Ureter (tissue), 1 donor: ENCODE measurements at places on chromosomes 1 and 21.

- DNase-seq: no peak
Observed at GRCh38 chr1:51469518-51469917, 49.5 kb downstream of the EPS15 start.

DNA sequence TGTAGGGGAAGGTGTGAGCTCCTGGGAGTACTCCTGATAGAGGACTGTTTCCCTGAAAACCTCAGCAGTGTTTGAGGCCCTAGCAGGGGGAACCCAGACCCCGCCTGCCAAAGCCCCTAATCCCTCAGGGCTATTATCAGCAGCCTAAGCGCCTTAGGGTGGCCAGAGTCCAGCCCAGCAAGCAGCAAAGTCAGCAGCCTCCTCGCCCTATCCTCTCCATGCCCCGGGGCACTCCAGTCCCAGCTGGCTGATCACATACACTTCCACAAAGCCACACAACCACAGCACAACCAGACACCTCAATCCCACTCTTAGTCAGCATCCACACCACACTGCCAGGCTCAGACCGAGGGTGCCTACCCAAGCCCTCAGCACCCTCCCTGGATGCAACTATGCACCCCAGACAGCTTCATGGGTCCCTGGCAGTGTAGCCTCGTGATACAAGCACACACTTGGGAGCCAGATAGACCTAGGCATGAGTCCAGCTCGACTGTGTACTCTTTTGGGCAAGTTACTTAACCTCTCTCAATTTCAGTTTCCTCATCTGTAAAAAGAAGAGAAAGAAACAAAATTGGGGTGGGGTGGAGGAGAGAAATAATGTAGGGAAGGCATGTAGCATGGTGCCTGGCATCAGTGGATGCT lies 7.1 kb downstream of the IGSF9 start:
- DNase-seq: no peak

DNA sequence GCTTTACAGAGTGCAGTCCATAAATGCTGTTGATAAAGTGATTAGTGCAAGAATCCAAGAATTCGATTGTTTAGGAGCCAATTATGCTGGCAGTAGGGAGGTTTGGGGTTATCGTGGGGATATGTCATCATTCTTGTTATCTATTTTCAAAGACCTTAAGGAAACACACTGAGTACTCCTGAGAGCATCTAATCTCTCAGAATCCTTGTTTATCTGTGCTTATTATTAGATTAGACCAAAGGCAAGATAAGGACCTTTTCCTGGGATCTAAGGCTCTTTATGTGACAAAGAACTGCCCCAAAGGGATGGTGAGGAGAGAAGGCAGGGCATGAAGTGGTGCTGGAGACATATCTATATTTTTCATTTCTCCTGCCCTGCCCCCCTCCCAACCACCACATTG lies 139.1 kb downstream of the TSEN15 start:
- DNase-seq: no peak

DNA sequence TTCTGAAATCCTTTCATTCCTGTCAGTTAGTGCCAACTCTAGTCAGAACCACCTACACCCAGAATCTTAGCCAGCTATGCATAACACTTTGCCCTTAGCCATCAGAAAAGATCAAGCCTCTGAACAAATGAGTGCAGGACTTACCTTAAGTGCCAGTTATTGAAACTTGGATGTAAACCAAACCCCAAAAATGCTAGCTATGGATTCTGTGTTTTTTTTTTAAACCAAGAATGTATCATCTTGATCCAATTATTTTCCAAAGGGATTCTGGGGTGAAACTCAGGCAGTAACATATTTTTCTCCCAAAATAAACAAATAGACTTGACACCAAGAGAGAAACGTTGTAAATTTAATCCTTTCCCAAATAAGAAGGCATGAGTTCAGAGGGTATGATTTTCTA lies 538.6 kb upstream of the ADAMTS5 start:
- no peak for DNase-seq

DNA sequence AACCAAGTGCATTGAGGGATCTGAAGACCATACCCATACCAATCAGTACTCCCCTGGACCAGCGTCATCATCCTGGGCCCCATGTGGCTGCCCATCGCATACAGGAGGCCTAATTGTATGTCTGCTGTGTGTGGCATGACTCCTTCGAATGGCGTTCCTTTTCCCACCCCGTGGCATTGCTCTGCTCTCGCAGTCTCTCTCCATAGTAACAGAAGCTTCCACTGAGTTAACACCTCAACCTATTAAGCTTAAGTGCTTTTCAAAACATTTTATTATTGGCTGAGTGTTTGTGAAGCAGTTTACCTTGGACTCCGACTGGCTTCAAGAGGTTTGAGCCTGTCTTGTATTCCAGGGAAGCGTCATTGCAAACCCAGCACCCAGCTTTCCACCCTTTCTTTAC lies 187.1 kb upstream of the LMO4 start:
- no peak for DNase-seq

GRCh38 chr1:43367026-43367903 lies 546 bp downstream of the ELOVL1 start:
- DNase-seq: peak; percentile 60

GRCh38 chr1:64917328-64917861 lies 49.0 kb downstream of the JAK1 start:
- peak; percentile 49 for DNase-seq

GRCh38 chr1:85624361-85624760 lies 43.8 kb downstream of the CCN1 start:
- no peak for DNase-seq

DNA sequence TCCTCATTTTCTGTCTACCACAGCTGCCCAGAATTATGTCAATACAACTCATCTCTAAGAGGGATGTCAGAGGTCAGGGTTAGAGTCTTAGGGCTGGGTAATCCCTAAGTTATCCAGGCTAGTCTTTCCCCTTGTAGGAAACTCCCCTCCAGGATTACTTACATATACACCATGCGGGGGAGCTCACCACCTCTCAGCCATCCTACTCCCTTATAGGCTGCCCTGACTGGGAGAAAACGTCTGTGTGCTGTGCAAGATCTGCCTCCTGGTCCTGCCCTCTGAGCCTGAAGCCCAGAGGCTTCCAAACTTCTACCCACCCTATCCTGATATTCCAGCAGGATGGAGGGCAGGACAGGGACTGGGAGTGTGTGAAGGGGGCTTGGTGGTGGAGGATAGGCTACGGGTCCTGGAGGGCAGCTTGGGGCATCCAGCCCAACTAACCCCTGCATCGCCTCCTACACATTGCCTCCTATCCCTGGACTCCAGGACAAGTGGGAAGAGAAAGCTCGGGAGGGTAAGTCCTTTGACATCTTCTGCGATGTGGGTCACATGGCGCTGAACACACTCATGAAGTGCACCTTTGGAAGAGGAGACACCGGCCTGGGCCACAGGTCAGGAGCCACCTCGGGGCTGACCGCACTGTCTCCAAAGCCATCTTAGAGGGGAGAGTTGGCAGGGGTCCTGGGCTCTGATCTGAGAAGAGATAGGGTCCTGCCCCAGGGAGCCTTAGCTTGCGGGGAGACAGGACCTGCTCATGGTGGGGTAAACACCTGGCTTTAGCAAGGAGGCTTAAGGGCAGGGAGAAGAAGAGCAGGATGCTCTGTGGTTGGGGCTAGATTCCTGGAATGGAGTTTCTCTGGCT lies 14.4 kb downstream of the CYP4B1 start:
- no peak for DNase-seq

GRCh38 chr1:160978510-160978927 lies 23.9 kb upstream of the ITLN2 start:
- no peak for DNase-seq

GRCh38 chr1:198794498-198794897 lies 155.7 kb downstream of the PTPRC start:
- DNase-seq: no peak

DNA sequence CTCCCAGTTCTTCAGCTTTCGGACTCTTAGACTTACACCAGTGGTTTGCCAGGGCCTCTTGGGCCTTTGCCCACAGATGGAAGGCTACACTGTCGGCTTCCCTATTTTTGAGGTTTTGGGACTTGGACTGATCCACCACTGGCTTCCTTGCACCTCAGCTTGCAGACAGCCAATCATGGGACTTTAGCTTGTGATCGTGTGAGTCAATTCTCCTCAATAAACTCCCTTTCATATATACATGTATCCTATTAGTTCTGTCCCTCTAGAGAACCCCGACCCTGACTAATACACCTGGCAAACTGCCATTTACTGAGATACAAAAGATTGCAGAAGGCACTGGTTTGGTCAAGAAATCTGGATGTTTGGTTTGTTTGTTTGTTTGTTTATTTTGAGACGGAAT lies 6.4 kb upstream of the RAB4A start:
- DNase-seq: no peak

- no peak for DNase-seq
Observed at GRCh38 chr1:151510020-151510405, 1.2 kb upstream of the CGN start.

DNA sequence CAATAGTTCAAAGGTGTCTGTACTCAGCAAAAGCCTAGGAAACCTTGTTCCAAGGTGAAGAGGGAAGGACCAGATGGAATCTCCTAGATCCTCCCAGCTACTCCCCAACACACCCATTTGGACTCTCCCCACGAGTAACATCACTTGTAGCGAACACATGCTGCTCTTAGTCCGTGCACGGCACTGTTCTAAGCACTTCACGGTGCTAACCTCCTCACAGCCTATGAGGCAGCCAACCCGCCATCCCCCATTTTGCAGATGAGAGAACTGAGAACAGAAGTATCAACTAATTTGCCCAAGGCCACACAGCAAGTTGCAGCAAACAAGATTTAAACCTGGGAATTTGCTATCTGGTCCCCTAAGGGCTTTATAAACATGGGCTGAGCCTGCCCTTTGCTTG lies 24.3 kb downstream of the MRPL37 start:
- DNase-seq: no peak

DNA sequence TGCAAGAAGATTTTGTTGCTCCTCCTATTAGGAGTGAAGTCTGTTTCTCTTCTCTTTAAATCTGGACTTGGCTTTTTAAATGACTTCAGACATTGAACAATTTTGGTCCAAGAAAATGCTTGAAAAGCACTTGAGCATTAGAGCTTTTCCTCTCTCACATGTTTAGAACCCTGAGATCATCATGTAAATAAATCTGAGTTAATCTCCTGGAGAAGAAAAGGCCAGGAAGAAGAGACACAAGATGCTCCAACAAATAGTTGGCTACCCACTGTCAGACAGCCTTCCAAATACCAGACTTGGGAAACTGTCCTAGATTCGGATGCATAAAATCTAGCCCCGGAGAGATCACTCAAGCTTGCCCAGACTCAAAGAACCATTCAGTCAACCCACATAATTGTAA lies 1353.1 kb upstream of the ADGRL4 start:
- no peak for DNase-seq

DNA sequence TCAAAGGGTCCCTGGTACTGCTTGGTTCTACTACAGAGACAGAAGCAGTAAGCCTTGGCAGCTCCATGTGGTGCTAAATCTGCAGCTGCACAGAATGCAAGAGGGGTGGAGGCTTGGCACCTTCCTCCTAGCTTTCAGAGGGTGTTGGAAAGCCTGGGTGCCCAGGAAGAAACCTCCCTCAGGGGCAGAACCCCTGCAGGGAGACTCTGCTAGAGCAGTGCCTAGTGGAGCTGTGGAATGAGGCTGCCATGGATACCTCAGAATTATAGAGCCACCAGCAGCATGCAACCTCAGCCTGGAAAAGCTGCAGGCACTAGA lies 76.2 kb upstream of the TLR5 start:
- DNase-seq: no peak

- no peak for DNase-seq
Observed at GRCh38 chr1:231508497-231508896, 20.0 kb upstream of the TSNAX start.

GRCh38 chr1:24351247-24351646 lies 32.1 kb downstream of the GRHL3 start:
- DNase-seq: no peak

GRCh38 chr1:146039844-146040194 lies 18.3 kb upstream of the HJV start:
- DNase-seq: no peak

DNA sequence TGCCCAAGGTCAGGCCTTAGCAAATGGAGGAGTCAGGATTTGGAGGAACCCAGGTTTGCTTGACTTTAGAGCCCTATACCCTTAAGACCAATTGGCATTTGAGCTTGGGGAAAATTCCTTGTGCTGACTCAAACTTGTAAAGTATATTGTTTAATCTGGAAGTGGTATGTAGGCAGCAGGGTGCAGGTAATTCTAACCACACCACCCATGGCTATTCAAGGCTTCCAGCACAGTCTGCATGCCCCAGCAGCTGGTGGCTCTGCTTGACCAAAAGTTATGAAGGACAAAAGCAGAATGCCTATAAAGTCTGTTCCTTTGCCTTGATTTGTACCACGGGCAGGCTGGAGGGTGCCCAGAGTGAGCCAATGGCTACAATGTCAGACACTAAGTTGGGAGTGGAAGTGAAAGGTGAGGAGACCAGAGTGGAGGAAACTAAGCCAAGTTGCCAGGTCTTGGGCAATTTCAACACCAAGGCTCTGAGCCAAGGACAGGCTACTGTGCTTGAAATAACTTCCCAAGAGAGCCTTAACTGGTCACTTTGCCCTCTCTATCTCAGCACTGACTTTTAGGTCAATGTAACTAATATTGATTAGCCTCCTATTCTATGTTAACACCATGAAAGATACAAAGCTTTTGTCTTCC lies 4.7 kb upstream of the G0S2 start:
- no peak for DNase-seq

GRCh38 chr1:118201524-118201923 lies 16.5 kb upstream of the SPAG17 start:
- no peak for DNase-seq

DNA sequence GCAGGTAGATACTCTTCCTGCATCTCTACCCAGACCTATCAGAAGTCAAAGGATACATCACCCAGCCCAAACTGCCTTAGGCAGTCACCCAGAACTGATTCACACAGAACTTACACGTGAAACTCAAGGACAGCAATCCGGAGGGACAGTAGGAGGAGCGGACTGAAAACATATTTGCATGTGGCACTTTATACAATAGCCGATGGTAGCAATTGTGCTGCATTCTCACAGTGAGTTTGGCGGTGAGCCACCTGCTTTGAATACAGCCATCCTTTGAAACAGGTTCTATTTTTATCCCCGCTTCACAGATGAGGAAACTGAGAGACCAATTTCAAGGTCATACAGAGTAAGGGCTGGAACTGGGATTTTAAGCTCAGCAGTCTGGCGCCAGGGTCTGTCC lies 69.5 kb downstream of the EDEM3 start:
- no peak for DNase-seq

- no peak for DNase-seq
Observed at GRCh38 chr1:63590166-63590560, 3.0 kb upstream of the PGM1 start.

- no peak for DNase-seq
Observed at GRCh38 chr21:36179145-36179544, 22.5 kb downstream of the DOP1B start.

GRCh38 chr1:4690951-4691675 lies 36.7 kb downstream of the AJAP1 start:
- DNase-seq: no peak

- no peak for DNase-seq
Observed at GRCh38 chr1:41633764-41634163, 149.3 kb upstream of the EDN2 start.

DNA sequence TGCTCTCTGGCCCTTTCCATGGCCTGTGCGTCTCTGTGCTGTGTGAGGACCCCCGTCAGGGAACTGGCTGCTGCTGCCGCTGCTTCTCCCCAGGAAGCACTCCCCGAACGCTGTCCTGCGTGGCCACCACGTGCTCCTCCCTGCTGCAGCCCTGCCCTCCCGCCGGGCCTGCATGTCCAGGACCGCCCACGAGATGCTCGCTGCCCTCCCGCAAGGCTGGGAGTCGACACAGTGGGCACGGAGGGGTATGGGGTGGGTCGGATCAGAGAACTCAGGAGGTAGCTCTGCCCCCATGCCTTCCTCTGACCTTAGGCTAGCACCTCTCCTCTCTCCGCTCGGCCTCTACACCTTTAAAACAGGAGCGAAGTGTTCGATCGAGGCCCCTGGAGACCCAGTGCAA lies 171.9 kb upstream of the AJAP1 start:
- no peak for DNase-seq
